ENCODE measurements at places on chromosomes 3 and 15. TPM values are rescaled to one million over a fixed set of nuclear protein-coding genes. Genes with fewer than 3 reads are reported as not detected.

DNA sequence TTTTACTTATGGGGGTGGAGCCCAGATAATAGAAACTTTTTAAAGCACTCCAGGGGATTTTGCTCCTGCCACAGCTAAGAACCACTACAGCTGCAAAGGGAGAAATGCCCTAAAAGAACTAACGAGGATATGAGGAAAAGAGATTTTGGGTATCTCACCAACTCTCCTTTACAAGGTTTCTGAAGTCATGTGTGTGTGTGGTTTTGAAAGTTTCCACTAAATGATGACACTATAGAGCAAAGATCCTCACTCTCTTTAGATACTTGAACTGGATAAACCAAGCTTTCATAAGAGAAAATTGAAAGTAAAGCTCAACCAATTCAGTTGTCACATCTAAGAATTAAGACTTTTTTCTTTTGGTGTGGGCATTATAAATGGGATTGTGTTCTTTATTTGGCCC is 455.3 kb upstream of the ALCAM start:
- no peak for DNase-seq

DNA sequence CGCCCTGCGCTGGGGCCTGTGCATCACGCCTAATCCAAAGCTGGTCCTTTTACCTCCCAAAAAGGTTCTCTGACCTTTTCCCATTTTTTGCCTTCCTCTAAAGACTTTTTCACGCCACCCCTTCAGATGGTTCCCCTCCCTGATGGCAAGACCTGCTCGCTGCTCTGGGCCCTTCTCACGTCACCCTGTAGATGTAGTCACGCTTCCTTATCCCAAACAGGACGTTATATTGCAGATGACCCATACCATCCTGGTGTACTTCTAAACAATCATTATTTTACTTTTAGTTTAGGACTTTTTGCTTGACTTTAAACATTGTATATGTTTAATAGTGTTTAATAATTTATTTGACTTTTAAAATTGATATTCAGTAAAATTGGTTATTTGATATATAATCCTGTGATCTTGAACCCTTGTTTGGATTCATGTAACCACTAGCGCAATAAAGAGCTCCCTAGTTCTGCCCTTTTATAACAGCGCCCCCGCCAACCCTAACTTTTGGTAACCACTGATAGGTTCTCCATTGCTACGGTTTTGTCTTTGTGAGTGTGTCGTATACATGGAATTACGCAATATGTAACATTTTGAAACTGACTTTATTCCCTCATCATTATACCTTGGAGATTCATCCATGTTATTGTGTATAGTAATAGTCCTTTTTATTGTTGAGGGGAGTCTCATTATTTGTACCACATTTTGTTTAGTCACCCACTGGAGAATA is 159.0 kb upstream of the CHRNA7 start:
- DNase-seq = no peak

The CHRNA7 gene
- 2.3 TPM for total RNA-seq

The TGM5 gene
- total RNA-seq = not detected

GRCh38 chr3:97265237-97266005 is 451.0 kb downstream of the EPHA6 start:
- no peak for DNase-seq

The SOX2 gene
- total RNA-seq = 1.4 TPM

DNA sequence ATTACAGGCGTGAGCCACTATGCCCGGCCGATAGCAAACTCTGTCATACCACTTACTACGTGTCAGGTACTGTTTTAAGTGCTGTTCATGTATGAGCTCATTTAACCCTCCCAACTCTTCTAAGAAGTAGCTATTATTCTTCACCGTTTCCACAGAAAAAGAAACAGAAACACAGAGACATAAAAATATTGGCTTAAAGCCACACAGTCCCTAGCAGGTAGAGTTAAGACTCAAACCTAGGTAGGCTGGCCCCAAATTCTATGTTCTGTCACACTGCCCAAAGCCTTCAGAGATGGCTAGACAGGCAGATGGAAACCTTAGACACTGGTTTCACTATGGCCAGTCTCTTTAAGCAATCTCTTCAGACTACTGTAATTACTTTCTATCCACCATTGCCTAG is 149.8 kb upstream of the KCNMB2 start:
- no peak for DNase-seq

- DNase-seq = no peak
Observed at GRCh38 chr3:143697975-143698374, 150.3 kb downstream of the SLC9A9 start.

The CCDC54 gene
- total RNA-seq = not detected

- no peak for DNase-seq
Observed at GRCh38 chr3:8768364-8769087, 887 bp downstream of the OXTR start.

DNA sequence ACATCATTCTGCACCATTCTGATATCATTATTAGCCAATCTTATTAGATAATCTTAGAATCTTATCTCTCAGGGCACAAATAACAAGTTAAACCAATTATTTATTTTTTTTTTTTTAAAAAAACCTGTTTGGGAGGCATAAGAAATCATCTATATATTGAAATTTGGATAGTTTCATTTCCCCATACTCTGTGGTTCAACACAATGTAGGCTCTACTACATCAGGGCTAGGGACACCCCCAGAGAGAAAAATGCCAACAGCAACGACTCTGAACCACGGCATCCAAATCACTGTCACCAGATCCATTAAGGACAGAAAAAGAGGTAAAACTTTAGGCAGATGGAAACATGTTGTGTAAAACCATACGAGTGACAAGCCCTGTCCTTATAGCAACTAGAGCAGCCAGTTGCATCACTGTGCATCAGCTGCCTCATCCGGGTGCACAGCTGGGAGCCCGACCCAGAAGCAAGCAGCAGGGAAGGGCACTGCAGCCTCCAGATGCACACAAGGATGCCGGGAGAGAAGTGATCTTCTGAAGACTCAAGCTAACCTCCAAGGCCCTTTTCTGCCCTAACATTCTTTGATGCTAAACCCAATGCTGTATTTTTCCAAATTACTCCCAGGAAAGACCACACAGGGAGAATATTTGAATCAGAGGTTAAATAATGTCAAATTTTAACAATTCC is 381.1 kb downstream of the CTNNB1 start:
- no peak for DNase-seq

- DNase-seq = no peak
Observed at GRCh38 chr3:134380249-134380648, 6.0 kb upstream of the AMOTL2 start.

The ALDH1A3 gene
- 13.9 TPM for total RNA-seq

GRCh38 chr3:157464321-157464720 is 27.7 kb downstream of the PTX3 start:
- no peak for DNase-seq

DNA sequence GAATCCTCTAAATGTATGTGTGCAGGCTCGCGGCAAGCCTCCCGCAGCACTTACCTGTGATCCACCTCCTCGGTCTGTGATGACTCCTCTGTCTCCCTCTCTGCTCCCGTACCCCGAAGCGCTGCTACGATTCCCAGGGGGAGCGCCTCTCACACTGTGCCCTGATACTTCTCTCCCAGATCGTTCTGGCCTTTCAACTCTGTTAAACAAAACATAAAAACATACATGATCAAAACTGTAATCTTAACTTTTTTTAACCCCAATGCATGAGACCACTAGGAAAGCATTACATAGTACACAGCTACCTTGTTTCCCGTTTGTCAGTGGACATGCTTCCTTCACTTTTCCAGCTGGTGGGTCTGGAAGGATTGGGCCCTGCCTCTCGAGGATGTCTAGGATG is 46.6 kb downstream of the SLTM start:
- DNase-seq = no peak

DNA sequence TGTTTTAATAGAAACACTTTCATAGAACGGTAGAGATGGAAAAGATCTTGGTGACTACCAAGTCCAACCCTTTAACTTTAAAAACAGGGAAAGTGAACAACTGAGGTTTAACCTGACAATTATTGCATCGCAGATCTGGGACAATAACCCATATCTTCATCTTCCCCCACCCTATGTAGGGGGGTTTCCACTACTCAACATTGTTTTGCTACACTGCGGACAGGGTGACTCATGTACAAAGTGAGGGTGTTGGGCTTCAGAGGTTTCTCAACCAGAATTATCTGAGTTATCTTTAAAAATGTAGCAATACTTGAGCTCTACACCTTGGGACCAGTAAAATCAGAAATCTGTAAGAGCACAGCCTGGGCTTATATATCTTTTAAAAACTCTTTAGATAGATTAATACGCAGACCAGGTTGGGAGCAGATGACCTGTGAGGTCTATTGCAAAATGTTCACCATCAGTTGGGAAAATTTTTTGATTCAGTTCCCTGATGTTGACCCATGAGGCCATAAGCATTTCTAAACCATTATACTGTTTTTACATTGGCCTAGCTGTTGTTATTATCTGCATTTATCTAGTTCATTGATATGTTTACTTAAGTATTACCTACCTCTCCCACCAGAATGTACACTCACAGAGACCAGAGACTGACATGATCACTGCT is 103.6 kb upstream of the ICE2 start:
- no peak for DNase-seq

DNA sequence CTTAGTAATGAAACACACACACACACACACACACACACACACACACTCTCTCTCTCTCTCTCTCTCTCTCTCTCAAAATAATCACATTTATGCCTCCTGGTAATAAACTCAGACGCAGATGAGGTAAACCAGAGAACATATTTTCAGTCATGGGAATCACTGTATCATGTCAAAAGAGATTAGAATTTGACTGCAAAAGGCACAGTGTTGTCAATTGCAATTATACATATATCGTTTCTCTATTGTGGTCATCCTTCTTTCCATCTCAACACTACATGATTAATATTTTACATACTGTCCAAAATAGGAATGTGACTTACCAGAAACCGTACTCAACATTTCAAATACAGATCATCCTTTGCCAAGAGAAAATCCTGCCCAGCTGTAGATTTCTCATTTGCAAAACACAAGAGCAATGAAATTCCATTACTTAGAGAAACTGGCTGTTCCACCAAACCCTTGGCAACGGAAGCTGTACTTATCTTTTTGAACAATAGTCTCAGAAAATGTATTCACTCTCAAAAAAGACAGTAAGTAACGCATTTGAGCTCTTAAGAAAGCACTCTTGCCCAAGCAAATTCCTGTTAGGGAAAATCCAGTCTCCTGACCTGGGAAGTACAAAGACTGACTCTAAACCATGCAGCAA is 24.3 kb downstream of the PDZRN3 start:
- DNase-seq = no peak

The ERC2 gene
- 20.5 TPM for total RNA-seq

DNA sequence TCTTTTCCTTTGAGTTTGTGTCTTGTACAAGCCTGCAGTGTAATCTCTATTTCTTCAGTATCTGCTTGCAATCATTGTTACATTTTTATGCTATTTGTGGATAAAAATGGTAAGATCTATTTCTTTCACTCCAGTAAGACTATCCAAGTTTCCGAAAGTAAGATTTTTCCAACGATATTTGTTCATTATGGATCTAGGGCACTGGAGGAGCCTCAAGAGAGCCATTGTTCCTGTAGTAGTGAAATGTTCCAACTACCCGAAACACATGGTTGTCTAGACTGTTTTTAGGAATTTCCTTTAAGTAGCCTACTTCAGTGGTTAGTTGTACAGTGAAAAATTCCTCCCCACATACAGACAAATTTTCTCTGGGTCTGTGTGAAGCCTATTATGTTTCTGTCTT is 597.4 kb downstream of the RSL24D1 start:
- no peak for DNase-seq

- peak; percentile 19 for DNase-seq
Observed at GRCh38 chr3:60431599-60431958, 819.7 kb downstream of the FHIT start.

- no peak for DNase-seq
Observed at GRCh38 chr3:118760585-118761290, 273.9 kb downstream of the IGSF11 start.

The TERC gene
- 3.2 TPM for total RNA-seq

The KNG1 gene
- not detected for total RNA-seq

DNA sequence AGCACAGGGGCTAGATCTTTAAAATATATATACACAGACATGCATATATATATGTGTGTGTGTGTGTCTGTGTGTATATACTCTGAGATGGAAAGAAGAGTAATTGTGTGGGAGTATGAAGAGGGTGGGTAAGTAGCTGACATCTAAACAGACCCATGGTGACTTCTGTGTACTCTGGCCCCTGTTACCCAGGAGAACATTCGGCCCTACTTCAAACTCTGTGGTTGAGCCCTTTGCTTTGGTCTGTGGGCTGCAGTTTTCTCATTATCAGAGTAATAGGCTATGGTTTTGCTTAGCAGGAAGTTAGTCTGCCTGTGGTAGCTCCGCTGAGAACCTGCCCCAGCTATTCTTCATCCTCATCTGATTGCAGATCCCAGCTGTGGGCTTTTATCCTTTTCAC is 141.4 kb downstream of the RBPMS2 start:
- peak; percentile 24 for DNase-seq

DNA sequence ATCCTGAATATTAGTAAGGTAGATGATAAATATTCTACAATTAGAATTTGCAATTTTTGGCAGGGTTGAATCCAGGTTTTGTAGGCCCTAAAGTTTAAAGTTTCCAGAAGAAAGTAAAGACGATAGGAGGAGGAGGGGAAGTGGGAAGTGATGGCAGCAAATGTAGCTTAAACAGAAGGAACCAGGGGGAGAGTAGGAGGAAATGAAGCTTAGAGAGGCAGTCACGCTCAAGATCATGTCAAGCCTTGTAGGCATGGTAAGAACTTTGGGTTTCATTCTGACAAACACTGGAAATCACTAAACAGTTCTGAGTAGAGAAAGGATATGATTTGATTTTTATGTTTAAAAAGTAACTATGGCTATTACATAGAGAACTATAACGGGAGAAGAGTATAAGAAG is 63.9 kb downstream of the NR2E3 start:
- no peak for DNase-seq

- DNase-seq = peak; percentile 58
Observed at GRCh38 chr3:148697306-148698189, at the start of gene AGTR1. AGTR1 (plus strand) TSS chr3:148697903; CDS start chr3:148741036, 43,133 bp downstream.

DNA sequence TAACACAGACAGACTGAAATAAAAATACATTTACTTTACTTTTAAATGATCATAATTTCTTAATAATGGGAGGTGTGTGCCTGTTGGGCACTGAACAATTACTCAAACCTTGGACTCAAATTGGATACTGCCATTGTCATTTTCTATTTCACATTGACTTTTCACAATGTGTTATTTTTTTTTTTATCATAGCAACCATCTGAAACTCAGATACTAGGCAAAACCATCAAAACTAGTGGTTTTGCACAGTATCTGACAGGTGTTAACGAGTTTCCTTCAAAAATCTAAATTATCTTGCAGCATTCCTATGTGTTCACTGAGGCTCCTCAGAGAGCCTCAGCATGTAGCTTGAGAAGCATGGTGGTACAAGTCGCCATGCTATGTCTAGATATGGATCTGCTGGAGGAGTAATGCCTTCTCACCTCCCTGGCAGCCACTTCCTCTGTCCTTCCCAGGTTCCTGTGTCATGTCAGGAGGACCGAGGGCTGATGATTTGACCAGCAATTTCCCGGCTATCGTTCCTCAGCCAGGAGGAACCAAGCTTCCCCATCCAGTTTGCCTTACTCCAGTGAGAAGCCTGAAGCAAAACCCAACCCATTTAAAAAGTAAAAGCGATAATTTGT is 29.9 kb upstream of the RFTN1 start:
- no peak for DNase-seq

The EFHB gene
- 1.6 TPM for total RNA-seq

- DNase-seq = no peak
Observed at GRCh38 chr15:77440378-77440999, 19.8 kb downstream of the HMG20A start.

The P2RY14 gene
- 0.21 TPM for total RNA-seq

The MORC1 gene
- total RNA-seq = 0.10 TPM

All from endothelial cell (in vitro differentiated cells).